Ammon's horn (tissue), 1 donor: ENCODE measurements at places on chromosomes 5 and 9.

GRCh38 chr5:176916337-176916736, 17.2 kb upstream of the HK3 start:
- no peak for DNase-seq

- DNase-seq: no peak
Observed at GRCh38 chr5:55146080-55146479, 13.9 kb upstream of the GPX8 start.

- no peak for DNase-seq
Observed at GRCh38 chr5:148388696-148389095, 4.9 kb downstream of the FBXO38 start.

- DNase-seq: peak; percentile 51
Observed at GRCh38 chr5:15791274-15791673, 291.3 kb downstream of the FBXL7 start.

DNA sequence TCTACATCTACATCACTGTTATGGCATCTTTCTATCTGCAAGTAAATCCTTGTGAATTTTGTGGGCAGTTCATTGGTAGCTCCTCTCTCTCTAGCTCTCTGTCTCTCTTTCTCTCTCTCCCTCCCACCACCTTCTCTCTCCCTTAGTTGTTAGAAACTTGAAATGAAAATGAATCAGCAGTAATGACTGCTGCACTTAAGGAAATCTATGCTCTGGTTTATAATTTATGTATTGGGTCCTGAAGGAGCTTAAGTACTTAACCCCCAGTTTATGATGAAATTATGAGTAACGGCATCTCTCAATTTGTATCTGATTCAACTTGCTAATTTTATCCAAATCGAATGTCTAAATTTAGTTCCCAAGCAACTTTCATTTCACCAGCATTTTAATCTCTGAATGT, 52.0 kb upstream of the PTGER4 start:
- DNase-seq: no peak

- no peak for DNase-seq
Observed at GRCh38 chr5:51488803-51489642, 105.8 kb downstream of the ISL1 start.

GRCh38 chr5:133370904-133371303, 241.4 kb downstream of the FSTL4 start:
- no peak for DNase-seq

GRCh38 chr5:88772831-88773230, 110.2 kb downstream of the MEF2C start:
- DNase-seq: no peak

DNA sequence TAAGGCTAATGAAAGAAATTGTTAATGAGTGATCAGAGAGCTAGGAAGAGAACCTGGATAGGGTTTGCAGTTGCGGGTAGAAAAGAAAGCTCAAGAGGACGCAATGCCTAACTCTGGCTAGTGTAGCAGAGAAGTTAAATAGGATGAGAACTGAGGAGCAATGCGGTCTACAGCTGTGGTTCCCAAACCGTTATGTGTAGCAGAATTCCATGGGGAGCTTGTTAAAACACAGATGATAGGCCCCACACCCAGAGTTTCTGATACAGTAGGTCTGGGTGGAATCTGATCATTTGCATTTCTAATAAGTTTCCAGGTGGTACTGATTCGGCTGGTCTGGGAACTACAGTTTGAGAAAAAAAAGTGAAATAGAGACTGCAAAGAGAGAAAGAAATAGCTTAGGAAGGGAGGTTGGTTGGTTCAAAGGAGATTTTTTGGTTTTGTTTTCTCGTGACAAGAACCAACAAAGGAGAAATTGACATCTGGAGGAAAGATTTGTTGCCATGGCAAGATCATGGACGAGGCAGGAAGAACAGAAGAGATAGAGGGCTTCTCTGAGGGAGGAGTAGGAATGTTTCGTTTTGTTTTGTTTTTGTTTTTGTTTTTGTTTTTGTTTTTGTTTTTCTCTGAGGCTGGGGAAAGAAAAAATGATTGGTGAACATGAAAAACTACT, 276.1 kb downstream of the ARRDC3 start:
- DNase-seq: no peak

- DNase-seq: peak; percentile 46
Observed at GRCh38 chr5:59600998-59601397, 292.5 kb downstream of the PDE4D start.

GRCh38 chr9:128863647-128864046, 18.1 kb downstream of the KYAT1 start:
- peak; percentile 61 for DNase-seq

DNA sequence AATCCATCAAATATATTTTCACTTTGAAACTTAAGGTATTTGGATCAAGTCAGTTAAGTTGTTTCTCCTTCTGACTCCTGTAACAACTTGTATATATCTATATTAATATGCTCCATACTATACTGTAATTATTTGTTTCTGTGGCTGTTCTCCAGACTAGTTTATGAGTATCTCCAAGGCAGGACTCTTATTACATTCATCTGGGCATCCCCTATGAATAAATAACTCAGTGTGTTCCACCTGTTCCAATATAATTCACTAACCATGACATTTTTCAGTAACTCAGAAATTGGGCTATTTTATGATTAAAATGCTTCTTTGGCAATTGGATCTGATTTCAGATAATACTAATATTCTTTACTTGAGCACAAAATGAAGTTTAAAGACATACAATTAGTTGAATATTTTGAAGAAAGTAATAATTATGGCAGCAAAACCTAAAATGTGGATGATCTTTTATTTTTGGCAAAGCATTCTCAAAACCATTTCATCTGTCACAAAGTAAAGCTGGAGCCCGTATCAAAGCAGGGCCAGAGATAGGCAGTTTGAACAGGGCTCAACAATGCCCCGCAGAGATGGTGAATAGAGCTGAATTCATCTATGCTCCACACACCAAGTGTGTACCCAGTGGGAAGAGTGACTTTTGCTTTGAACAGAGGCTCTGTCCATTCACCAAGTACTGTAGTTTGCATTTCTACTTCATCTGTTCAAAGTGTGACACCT, 314.3 kb downstream of the PDE4D start:
- peak; percentile 52 for DNase-seq

- no peak for DNase-seq
Observed at GRCh38 chr9:82417501-82417900, 428.9 kb downstream of the SPATA31D1 start.

- no peak for DNase-seq
Observed at GRCh38 chr9:977838-978830, 1.7 kb downstream of the DMRT3 start.

- no peak for DNase-seq
Observed at GRCh38 chr5:84605241-84605640, 220.6 kb upstream of the EDIL3 start.

DNA sequence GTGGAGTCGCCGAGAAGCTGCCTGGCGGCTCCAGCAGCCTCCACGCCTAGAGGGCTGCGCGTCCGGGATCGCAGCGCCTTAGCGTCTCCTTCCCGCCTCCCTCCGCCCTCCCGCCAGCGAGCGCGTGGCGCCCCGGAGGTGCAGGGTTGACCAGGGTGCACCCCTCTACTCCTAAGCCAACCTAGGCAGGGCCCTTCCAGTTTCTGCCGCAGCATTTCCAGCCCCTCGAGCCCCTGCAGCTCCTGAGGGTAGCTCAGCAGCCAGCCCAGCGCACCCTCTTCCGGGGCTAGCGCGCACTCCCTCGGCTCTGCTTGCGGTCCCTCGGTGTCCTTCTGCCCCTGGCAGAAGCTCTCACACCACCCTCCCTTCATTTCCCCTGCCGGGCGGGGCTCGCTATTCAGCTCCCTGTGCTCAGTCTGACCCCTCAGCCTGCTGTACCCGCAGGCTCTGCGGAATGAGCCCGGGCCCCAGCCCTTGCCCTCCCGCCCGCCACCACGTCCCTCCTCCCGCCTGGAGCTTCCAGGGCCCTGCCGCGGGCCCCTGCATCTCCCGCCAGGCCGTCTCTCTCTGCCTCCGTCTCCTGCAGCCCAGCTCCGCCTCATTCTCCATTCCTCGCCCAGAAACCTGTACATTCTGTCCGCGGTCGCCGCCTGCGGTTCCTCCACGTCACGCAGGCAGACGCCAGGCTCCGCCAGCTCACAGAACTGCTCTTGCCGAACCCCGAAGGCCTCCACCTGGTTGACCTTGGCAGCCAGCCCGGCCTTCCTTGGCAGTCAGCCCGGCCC, 61.8 kb downstream of the SPATA31C2 start:
- peak; percentile 78 for DNase-seq

DNA sequence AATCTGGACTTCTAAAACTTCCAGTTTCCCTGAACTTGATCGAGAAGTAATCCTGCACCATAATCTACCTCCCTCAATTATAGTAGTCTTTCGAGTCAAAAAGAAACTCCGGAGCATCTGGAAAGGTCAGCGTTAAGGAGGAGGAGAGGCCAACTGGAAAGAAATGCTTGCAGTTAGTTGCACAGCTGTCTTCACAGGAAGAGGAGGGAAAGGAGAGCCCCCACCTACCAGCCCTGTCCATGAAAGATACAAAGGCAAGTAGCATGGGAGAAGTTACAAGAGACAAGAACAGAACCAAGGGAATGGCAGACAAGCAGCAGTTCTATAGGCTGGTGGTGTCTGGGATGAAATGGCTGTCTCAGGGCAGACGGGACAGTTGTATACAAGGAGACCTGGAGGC, 170.6 kb downstream of the RAB3C start:
- DNase-seq: no peak

- DNase-seq: no peak
Observed at GRCh38 chr5:162139190-162139589, 71.6 kb downstream of the GABRG2 start.

GRCh38 chr5:123422433-123423277, 548 bp downstream of the CEP120 start:
- DNase-seq: peak; percentile 45

DNA sequence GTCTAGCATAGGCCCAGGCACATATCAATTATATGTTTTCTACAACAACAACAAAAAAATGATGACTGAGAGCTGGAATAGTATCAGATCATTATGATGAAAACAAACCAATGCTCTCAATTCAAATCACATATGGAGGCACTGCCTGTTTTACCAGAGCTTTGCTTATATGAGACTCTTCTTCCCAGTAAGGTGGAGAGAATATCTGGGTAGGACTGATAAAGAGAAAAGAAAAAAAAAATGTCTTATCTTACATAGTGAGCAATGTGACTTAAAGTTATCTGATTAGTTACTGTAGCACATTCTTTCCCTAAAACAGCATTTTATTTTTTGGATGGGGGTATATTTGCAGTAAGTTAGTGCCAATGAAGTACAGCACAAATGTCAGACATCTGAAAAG, 154.8 kb downstream of the RAB3C start:
- no peak for DNase-seq

DNA sequence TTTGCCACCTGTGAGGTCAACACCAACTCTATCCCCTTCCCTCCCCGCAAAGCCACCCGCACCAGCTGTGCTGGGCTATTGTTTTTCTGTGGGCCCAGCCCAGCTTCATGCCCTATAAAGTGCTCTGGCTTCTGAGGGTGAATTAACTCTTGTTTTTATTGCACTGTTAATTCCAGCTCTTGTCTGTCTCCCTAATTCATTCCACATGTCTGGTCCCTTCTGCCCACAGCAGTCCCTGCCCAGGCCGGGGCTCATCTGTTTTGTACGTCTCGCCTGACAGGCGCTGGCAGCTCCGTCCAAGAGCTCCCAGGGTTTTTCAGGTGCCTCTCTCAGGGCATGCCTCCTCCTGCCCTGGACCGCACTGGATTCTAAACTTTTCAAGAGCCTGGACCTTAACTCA, 118.9 kb downstream of the PDZD2 start:
- no peak for DNase-seq

DNA sequence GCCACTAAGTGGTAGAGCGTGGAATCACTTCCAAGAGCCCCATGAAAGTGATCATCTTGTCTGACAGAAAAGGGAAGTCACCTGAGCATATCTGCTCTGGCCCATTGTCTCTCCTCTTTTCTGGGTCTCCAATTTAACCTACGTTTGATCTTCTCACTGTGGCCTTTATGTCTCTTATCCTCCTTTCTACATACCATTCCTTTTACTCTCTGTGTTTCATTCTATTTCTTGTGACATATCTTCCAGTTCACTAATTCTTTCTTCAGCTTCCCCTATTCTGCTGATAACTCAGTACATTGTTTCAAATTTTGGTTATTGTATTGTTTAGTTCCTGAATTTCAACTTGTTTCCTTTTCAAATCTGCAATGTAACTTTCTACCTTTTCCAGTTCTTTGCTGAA, 132.5 kb downstream of the GPBP1 start:
- no peak for DNase-seq

DNA sequence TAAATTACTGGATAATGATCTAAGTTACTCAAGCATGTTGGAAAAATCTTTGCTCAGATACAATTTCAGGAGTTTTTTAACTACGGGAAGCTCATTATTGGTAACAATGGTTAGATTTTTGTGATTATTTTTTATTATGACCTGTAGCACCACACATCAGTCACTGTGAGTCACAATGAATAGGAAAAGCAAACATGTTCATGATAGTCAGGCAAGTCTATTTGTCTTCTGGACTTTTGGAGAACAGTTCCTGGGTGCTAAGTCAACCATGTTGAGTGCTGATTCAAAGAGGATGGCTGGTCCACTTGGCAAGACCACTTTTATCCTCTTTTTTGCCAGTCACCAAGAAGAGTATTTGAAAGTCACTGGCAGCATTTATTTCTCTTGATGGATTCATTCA, 403.2 kb downstream of the KIF4B start:
- DNase-seq: no peak

GRCh38 chr9:104118916-104119315, 24.8 kb downstream of the SMC2 start:
- no peak for DNase-seq

GRCh38 chr5:163670036-163670435, 164.6 kb downstream of the MAT2B start:
- DNase-seq: no peak

DNA sequence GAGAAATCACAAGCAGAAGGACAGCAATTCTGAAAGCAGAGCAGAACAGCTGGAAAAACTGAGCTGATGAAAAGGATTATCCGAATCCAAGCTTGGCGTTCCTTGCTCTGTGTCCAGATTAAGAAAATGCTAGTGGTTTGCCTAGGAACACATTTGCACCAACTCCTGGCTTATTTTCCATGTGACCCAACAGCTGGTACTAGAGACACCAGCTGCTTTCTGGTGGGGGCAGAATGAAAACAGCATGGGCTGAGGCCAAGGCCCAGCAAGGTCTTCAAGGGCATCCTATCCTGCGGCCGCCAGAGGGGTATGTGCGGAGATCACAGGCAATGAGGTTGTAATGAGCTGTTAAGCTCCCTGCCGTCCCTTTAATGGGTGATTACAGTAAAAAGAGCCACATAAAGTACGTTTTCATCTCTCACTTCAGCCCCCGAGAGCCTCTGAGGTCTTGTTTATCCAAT, 131.5 kb downstream of the DOCK8 start:
- no peak for DNase-seq

GRCh38 chr5:93850311-93850710, 108.9 kb upstream of the POU5F2 start:
- no peak for DNase-seq

GRCh38 chr5:79330071-79330470, 94.1 kb downstream of the JMY start:
- no peak for DNase-seq

DNA sequence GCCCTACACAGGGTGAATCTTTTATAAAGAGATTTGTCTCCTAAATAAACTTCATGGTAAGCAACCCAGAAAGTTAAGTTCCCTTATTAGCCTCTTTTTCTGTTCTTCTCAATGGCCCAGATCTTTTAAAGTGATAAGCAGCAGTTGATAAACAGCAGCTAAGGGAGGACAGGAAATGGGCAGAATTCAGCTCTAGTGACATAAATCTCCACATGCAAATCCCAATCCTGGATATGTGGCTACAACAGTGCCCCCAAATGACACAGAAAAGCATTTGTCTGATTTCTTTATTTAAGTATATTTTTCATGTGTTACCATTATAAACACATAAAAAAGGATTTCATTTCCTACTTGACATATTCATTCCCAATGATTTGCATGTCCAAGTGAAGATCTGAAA, 199.0 kb downstream of the DTWD2 start:
- no peak for DNase-seq

- no peak for DNase-seq
Observed at GRCh38 chr5:19274578-19274977, 713.4 kb downstream of the CDH18 start.
